ENCODE measurements at places on chromosomes 4 and X. TPM values are rescaled to one million over a fixed set of nuclear protein-coding genes. Genes with fewer than 3 reads are reported as not detected.

DNA sequence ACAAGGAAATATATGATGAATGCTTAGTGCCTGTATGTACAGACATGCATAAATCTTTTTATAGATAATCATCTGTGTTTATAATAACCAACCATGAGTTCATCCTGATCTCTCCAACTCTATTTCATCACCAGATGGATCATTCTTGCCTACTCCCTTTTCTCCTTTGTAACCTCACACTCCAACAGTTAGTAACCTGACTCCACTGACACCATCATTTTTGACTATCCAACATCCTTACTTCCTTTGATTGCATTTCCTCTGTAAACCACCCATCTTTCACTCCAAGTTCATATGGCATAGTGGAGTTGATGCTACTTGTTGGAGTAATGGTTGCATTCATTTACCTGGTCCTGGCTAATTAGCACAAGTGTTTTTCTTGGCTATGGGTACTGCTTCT is 170.6 kb downstream of the ZNF330 start:
- DNase-seq = no peak

SPARCL1 gene
- 1.7 TPM for total RNA-seq

- DNase-seq = peak; percentile 52
These were observed 11.7 kb upstream of the CXCL2 start for GRCh38 chr4:74110670-74111069.

FRAS1 gene
- total RNA-seq = 4.2 TPM

- DNase-seq = peak; percentile 2
These were observed 60.2 kb upstream of the PGAM4 start for GRCh38 chrX:78029663-78030062.

DNA sequence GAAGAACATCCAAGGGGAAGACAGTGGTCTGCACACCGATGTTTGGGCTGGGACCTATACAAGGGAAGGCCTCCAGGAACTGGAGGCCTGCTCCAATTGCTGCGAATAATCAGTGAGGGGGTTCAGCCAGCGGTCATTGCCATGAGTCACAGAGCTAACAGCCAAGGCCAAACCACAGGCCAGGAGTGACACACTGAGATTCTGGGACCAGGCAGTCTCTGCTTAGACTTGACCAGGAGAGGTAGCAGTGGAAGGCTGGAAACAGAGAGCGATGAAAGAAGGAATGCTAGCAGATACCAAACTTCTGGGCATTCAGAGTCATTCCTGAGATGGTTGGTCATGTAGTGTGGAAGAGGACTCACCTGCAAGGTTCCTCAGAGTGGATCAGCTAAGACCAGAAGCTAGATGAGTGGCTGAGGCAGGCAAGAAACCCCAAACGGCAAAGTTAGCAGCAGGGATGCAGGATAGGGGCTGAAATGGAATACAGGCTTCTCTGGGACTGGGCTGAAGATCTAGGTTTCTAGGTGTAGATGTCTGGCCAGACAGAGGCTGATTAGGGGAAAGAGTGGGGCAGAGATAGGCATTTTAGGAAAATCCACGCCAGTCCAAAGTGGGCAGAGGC is 54.7 kb downstream of the CNGA2 start:
- peak; percentile 19 for DNase-seq

NAA11 gene
- not detected for total RNA-seq

DNA sequence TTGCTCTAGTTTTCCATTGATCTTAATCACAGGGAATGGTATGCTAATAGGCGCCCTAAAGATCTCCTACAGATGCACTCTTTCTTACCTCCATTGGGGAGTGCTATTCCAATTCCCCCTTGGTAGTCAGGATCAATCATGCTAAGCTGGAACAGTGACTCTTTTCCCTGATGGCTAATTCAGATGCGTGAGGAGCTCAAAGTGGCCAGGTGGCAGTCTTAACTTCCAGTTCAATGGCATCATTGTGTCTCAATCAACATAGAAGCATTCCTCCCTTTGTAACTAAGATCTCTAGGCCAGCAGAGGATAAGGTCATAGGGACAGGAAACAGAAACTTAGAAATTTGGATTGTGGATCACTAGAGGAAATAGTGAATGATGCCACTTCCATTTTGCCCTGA is 216.8 kb downstream of the GRID2 start:
- no peak for DNase-seq

SLC49A3 gene
- 4.3 TPM for total RNA-seq

DNA sequence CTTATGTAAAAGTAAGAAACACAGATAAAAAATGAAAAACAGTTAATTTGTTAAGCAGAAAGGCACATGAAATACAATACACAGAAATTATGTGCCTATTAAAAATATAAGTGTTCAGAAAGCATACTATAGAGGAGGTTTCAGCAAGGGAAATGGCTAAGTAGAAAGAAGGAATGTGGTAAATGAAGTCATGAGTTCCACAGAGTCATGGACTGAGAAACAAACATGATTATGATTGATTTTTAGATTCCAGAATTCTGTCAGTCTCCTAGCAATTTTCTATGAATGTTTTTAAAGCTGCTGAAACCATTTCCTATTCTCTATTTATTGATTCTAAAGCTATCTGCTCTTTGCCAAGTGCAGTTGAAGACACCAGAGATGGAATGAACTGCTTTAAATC is 1398.4 kb downstream of the ARAP2 start:
- DNase-seq = no peak

SCRG1 gene
- total RNA-seq = not detected

DNA sequence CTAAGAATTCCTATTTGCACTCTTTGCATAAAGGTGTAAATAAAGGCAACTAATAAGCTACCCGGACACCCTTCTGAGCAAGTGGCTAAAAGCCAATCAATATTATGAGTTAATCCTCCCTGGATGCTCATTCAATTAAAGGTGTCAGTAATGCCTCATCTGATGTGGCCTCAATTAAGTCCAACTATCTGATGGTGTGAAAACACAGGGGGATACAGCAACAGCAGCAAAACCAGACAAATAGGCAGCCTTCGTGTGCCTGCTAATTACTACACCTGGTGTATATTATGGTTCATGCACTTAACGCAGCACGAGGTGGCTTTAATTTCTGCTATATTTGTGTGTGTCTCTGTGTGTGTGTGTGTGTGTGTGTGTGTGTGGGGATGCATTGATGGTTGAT is 244.4 kb downstream of the DCLK2 start:
- DNase-seq = no peak

DNA sequence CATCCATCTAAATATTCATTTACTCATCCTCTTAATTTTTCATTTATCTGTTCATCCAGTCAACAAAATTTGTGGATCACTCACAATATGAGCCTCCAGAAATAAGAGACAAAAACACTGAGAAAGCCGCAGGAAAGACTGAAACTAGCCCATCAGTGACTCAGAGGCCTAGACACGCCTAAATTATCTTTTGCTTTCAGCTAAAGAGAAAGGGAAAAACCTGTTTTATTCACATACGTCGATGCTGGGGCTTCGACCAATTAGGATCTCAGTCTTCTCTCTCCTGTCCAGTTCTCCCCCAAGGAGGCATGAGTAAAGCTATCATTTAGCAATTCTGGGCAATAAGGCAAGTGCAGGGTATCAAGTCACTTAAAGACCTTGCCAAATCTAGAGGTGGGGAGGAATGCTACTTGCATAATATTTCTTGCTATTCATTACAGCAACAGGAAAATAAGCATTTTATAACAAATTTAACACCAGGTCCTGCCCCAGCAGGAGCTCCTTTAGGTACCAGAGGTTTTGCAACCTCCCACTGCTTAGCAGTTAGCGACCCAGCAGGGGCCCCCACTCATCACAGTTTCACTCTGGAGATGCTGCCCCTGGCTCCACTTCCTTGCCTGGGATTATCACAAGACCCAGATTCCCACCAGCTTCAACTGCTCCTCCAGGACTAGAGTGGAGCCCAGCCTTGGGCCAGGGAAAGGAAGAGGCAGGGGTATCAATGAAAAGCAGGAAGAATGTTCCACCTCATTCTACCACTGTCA is 30.1 kb upstream of the TMEM154 start:
- DNase-seq = peak; percentile 22

TMSB15A gene
- 0.15 TPM for total RNA-seq

GRCh38 chr4:158821228-158821971 is 52.6 kb downstream of the FNIP2 start:
- peak; percentile 64 for DNase-seq

SLC6A14 gene
- 0.69 TPM for total RNA-seq

DNA sequence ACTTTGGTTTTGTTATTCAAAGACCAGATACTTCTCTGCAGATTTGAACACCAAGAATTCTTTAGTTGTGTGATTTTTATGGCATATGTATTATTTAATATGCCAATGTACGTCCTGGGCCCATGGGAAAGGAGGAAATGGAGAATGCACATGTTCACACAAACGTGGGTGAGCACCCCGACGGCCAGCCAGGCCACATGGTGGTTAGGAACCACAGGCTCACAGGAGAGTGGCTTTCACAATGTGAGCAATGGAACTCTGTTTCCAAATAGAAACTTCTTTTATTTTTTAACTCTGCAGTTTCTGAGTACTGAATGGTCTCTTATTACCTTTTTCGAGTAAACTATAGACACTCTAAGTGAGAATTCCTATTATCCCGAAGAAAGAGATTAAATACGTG is 58.0 kb upstream of the UNC5C start:
- DNase-seq = no peak

CHRDL1 gene
- total RNA-seq = 39.8 TPM

- peak; percentile 73 for DNase-seq
These were observed 14.3 kb downstream of the DCAF8L1 start for GRCh38 chrX:27966955-27967354.

TIMP1 gene
- 123 TPM for total RNA-seq

PABPC5 gene
- 2.2 TPM for total RNA-seq

- no peak for DNase-seq
These were observed 631 bp downstream of the TMEM47 start for GRCh38 chrX:34656467-34656841.

TGIF2LX gene
- total RNA-seq = not detected

RASL11B gene
- 21.2 TPM for total RNA-seq

DNA sequence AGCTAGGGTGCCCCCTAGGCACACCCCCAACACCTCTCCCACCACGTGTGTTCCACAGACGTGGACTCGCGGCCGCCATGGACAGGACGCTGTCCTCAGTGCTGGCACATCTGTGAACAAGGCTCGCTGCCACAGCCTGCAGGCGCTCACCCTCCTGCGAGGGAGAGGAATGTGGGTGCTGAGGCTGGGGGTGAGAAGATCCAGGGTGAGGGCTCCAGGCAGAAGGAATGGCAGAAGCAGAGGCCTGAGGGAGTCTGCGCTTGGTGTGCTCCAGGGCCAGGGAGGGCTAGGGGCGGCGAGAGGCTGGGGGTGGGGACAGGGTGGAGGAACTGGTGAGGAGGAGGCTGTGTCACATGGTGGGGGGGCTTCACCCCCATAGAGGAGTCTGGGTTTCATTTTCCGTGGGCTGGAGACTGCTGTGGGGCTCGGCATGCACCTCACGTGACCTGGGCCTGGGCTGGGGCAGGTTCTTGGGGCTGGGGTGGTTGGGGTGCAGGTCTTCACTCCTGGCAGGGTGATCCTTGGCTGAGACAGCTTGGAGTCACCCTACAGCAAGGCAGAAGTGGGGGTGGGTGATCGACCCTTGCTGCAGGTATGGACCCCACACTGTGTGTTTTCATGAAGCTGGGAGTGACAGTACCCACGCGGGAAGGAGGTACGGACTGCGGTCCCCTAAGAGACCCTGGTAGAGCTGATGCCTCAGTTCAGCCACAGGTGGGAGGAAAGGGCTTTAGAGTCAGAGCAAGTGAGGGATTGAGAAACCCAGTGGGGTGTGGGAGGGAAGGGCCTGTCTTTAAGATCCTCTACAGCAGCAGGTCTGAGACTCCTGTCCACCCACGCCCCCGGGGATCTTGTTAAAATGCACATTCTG is 103.7 kb downstream of the PSAPL1 start:
- DNase-seq = no peak

- no peak for DNase-seq
These were observed 32.9 kb upstream of the SPRY1 start for GRCh38 chr4:123363729-123364128.

ASMT gene
- not detected for total RNA-seq

GRCh38 chrX:2336181-2336580 is 164.6 kb downstream of the DHRSX start:
- no peak for DNase-seq

DNA sequence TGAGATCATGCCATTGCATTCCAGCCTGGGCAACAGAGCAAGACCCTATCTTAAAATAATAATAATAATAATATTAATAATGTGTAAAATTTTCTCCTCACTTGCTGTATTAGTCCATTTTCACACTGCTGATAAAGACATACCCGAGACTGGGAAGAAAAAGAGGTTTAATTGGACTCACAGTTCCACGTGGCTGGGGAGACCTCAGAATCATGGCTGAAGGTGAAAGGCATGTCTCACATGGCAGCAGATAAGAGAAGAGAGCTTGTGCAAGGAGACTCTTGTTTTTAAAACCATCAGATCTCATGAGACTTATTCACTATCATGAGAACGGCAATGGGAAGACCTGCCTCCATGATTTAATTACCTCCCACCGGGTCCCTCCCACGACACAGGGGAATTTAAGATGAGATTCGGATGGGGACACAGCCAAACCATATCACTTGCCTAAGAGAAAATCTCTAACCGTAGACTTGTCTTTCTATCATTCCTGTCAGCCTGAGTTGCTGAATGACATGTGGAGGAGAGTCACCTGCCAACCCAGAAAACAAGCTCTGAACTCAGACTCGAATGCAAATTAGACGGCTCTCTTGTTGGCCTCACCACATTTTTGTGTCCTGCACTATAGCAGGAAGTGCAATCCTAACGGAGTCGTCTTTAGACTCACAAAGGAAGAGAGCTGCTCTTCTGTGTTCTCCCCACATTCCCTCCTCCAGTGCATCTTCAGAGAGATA is 51.9 kb upstream of the DCTD start:
- peak; percentile 2 for DNase-seq

Data from renal cortical epithelial cell (primary cell).